Endodermal cell (in vitro differentiated cells): ENCODE measurements at places on chromosomes 12 and 14. TPM values are rescaled to one million over a fixed set of nuclear protein-coding genes. Genes with fewer than 3 reads are reported as not detected.

Gene ART4
- total RNA-seq, result not detected in 3 replicates

Gene A2M
- total RNA-seq, result 0.23 to 0.66 TPM in 2 of 3 replicates, not detected in the other

Gene TNS2
- total RNA-seq, result 10.2 and 10.9 TPM in 2 replicates

GRCh38 chr14:101925152-101925551, 39.2 kb upstream of the DYNC1H1 start:
- no peak for DNase-seq

Gene TMEM233
- total RNA-seq, result not detected in 3 replicates

- no peak for DNase-seq
Measured at GRCh38 chr14:97945631-97946030, 1148.4 kb downstream of the VRK1 start.

Gene GOLGA5
- 41.1 to 52.6 TPM (median 51.4 TPM) in 3 replicates for total RNA-seq

GRCh38 chr14:66383257-66383656, 102.9 kb upstream of the CCDC196 start:
- no peak for DNase-seq

DNA sequence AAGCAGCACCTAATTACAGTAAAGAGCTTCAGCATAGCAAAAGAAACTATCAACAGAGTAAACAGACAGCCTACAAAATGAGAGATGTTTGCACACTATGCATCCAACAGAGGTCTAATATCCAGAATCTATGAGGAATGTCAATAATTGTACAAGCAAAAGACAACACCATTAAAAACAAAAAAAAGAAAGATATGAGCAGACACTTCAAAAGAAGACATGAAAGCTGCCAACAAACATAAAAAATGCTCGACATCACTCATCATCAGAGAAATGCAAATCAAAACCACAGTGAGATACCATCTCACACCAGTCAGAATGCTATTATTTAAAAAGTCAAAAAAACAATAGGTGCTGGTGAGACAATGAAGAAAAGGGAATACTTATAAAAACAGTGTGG, 273.1 kb downstream of the TMTC2 start:
- DNase-seq, result no peak

- no peak for DNase-seq
Measured at GRCh38 chr12:6950401-6950801, 755 bp upstream of the PTPN6 start.

Gene ATL1
- total RNA-seq, result 0.88 and 0.97 TPM in 2 replicates

GRCh38 chr14:101588286-101588975, 27.1 kb downstream of the DIO3 start:
- DNase-seq, result no peak

Gene AMDHD1
- total RNA-seq, result 0.49 to 0.71 TPM (median 0.65 TPM) in 3 replicates

Gene DEPDC4
- 5.1 to 10.6 TPM (median 7.3 TPM) in 3 replicates for total RNA-seq

- peak; percentile 71 for DNase-seq
Measured at GRCh38 chr14:59869381-59870255, 958 bp downstream of the RTN1 start.

DNA sequence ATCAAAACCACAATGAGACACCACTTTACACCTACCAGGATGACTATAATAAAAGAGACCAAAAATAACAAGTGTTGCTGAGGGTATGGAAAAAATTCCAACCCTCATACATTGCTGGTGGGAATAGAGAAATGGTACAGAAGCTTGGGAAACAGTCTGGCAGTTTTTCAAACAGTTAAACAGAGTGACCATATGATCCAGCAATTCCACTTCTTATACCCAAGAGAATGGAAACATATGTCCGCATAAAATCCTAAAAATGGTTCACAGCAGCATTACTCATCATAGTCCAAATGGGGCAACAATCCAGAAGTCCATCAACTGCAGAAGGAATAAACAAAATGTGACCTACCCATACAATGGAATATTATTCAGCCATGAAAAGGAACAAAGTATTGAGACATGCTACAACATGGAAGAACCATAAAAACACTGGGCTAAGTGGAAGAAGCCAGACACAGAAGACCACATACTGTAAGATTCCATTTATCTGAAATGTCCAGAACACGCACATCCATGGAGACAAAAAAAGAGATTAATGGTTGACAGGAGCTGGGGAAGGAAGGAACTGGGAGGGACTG, 44.5 kb downstream of the CHGA start:
- no peak for DNase-seq

DNA sequence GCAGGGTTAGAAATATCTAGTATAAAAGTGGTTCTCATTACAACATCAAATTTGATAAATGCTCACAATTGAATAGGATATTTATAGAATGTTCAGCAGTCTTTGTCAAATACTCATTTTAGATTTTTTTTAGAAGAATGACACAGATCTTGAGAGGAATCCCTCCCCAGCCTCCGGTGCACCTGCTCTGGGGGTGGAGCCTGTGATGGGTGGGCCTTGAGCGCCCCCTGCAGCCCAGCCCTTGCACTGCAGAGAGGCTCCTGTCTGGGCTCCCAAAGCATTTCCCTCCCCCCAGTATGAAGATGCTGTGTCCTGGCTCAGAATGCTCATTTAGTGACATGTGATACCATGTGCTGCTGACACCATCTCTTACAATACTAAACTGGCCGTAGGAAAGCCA, 792.3 kb downstream of the TMEM121 start:
- no peak for DNase-seq

Gene KRT81
- total RNA-seq, result not detected in 3 replicates

DNA sequence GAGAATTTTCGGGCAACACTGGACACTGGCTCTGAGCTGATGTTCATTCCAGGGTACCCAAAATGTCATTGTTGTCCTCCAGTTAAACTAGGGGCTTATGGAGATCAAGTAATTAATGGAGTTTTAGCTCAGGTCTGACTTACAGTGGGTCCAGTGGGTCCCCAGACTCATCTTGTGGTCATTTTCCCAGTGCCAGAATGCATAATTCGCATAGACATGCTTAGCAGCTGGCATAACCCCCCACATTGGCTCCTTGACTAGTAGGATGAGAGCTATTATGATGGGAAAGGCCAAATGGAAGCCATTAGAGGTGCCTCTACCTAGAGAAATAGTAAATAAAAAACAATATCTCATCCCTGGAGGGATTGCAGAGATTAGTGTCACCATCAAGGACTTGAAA, 818.9 kb downstream of the TMTC2 start:
- no peak for DNase-seq

Gene M6PR
- total RNA-seq, result 234 and 255 TPM in 2 replicates
